Upper lobe of left lung (tissue), 6 donors: ENCODE measurements at places on chromosomes 16 and 17.

GRCh38 chr17:72191921-72192799 lies 71.3 kb downstream of the SOX9 start:
- DNase-seq = no peak

GRCh38 chr17:69511250-69511649 lies 96.8 kb downstream of the MAP2K6 start:
- DNase-seq = no peak

DNA sequence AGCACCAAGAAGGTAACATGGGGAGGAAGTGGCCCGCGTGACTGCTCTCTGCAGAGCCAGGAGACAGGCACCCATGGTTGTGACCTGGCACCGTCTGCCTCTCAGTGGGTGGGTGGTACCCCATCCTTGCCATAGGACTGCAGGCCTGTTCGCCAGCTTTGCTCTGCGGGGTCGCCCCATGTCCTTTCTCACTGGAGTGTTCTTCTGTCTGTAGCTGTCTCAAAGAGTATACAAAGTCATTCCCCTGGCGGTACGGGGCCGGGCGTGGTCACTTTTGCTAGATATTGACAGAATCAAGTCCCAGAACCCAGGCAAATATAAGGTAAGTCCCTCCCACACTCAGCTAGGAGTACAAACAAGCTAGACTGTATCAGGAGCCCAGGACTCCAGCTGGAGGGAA lies 6.0 kb downstream of the TBC1D26 start:
- DNase-seq = peak; percentile 38

- DNase-seq = peak; percentile 32
These were observed 41.7 kb upstream of the JPH3 start for GRCh38 chr16:87560428-87561199.

- no peak for DNase-seq
These were observed 103.7 kb downstream of the NOG start for GRCh38 chr17:56697190-56697589.

GRCh38 chr17:61461586-61461966 lies 9.4 kb downstream of the TBX4 start:
- DNase-seq = peak; percentile 9

DNA sequence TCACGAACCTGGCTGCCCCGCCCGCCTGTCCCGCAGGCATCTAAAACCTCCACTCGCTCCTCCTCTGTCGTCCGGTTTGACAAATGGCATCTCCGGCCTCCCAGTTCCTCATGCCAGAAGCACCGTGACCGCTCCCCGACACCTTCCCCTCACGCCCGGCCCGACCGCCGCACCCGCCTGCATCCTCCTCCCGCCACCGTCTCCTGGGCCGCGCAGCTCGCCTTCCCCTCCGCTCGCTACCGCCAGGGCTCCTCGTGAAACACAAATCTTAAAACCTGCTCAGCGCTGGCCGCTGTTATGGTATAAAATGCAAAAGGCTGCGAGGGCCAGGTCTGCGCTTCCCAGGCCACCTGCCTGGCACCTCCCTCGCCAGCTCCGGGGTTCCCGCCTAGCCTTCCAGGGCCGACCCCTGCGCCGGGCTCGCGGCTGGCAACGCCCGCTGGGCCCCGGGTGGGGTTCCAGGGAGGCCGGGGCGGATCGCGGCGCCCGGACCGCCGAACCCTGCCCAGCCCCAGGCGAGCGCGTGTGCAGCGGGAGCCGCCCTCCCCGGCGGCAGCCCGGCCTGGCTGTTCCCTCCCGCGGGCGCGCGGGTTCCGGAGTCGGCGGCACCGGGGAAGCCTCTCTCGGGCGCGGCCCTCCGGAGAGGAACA lies 488 bp downstream of the SPSB3 start:
- peak; percentile 88 for DNase-seq

GRCh38 chr17:2266045-2266864 lies 37.3 kb downstream of the SMG6 start:
- DNase-seq = peak; percentile 49

DNA sequence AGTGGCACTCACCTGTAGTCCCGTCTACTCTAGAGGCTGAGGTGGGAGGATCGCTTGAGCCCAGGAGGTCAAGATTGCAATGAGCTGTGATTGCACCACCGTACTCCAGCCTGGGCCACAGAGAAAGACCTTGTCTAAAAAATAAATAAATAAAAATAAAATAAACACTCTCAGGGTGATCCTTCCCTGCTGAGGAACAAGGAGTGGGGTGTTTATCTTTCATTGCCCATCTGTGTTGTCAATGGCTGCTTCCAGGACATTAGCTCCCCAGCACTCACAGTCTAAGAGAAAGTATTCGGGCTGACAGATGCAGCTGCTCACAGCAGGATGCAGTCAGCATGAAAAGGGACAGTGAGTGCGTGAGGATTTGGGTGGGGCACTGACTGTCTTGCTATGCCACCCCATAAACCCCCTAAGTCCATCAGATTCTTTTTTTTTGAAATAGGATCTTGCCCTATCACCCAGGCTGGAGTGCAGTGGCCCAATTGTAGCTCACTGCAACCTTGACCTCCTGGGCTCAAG lies 31.3 kb upstream of the RBBP6 start:
- no peak for DNase-seq

DNA sequence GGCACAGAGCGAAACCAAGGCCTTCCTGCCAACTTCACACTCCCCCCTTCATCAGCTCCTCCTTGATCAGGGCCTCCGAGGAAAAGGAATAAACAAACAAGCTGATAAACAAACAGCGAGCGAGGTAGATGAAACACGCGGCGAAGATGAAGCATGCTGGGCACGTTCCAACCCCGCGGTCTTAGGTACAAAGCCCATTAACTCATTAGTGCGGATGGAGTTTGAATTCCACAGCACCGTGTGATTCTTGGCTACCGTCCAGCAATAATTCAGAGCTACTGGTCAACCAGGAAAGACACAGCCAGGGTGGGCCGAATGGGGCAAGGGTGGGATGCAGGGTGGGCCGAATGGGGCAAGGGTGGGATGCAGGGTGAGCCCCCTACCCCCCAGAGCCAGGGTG lies 67.3 kb downstream of the RBFOX3 start:
- no peak for DNase-seq

DNA sequence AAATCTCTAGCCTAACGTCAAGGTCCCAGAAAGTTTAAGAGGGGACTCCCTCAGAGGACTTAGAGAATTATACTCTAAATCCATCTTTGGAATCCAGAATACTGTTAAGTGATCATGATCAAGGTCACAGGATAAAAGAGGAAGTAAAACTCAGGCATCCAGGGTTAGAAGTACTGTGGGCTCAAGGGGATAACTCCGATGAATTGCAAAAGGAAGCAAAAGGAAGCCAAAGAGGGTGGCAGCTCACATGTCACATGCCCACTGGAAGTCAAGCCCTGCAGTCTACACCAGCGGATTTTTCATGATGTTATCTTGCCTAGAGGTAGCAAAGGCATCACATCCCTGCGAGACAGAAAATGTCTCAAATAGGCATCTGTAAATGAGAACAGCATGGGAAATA lies 3.8 kb downstream of the ZNF821 start:
- DNase-seq = no peak

GRCh38 chr16:75494184-75494583 lies 1.1 kb downstream of the CHST6 start:
- no peak for DNase-seq

GRCh38 chr17:77163511-77164280 lies 22.9 kb downstream of the SEC14L1 start:
- peak; percentile 37 for DNase-seq

GRCh38 chr16:82456683-82457082 lies 170.1 kb upstream of the CDH13 start:
- DNase-seq = peak; percentile 2

DNA sequence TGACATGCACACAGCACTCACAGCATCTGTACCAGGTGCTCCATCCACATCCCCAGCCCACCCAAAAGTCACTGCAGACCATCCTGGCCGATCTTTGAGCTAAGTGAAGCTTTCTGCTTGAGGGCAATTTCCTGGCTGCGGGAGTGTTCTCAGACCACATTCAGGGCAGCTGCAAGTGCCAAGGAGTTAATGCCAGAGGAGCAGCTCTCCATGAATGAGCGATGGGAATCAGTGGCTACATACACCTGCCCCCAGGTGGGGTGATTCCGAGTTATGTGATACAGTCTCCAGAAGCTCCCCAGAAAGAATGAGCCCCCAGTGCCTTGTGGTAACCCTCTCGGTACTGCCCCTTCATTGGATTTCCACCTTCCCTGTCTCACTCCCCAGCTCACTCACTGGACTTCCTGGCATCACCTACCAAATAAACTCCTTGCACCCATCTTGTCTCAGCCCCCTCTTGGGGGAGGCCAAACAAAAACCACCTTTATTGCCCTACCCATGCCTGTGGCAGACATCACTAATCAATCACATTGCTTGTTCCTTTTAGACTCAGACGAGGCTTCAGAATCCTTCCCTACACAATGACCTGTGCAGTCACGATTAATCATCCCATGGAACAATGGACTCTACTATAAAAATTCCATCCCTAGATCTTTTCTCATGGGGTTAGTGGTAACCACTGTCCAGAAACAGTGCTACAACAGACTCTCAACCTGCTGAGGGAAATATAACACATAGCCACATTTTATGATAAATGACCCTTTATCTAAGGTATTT lies 121.1 kb downstream of the IRX5 start:
- DNase-seq = no peak

- DNase-seq = no peak
These were observed 9.2 kb downstream of the TANC2 start for GRCh38 chr17:62975206-62975605.
